ENCODE measurements at places on chromosomes 5 and 9.

DNA sequence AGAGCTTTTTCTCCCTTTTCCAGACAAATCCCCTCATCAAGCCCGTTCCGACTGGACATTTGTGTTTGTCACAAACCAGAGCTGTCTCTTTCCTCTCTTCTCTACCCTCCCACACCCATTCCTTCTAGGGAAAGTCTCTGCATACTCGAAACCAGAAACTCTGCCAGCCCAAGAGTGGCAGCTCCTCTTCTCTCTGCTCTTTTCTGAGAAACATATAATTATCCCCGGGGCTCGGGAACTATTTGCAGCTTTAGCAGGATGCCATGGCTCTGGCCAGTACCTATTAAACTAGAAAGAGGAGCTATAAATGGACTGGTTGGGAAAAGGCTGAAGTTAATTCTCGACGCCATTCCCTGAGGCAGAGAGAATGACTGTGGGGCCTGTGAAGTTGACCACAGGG is 82.6 kb downstream of the SH3PXD2B start:
- DNase-seq = no peak

- DNase-seq = no peak
Observed at GRCh38 chr9:17166346-17166745, 31.5 kb downstream of the CNTLN start.

GRCh38 chr5:151130922-151131891 is 26.4 kb downstream of the ANXA6 start:
- DNase-seq = no peak

DNA sequence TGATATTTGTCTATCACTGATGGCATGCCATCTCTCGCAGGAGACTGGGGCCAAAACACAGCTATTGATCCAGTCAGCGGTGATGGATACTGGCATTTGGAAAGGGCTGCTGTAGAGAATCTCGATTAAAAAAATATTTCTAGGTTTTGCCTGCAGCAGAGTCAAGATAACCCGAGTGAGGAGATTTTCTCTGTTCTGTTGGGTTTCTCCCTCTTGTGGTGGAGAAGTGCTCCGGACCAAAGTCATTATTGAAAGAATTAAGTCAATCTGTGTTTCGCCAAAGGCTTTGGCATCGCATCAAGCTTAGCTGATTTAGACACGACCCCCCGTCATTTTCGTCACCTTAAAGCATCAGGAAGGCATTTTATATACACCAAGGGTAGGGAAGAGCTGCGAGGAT is 97.1 kb upstream of the IRX2 start:
- DNase-seq = no peak

DNA sequence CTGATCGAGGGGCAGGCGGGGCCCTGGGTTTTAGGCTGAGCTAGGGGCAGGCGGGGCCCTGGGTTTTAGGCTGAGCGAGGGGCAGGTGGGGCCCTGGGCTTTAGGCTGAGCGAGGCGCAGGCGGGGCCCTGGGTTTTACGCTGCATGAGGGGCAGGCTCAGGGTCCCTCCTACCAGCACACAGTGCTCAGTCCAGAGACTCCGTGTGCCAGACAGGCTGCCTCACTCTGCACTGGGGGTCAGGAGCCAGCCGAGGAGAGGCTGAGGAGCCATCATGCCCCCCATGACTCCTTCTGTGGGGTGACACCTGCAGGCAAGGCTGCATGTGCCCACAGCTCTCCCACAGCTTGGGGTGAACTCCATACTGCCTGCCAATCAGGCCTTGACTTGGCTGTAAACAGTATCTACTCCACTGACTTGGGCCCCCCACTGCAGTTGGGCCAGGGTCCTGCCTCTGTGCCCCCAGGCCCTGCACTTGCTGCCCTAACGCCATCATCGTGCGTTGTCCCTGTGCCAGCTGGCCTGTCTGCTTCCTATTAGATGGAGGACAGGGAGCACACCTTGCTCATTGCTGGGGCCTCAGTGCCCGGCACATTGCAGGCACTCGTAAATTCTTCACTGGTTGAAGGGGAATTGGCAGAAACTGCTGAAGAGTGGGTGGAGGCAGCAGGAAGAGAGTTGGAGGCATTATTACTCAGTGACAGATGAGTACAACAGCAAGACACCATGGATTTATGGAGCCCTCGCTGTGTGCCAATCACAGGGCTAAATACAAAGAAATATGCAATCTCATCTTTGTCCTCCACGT is 78.6 kb downstream of the AMBP start:
- DNase-seq = no peak

- no peak for DNase-seq
Observed at GRCh38 chr9:26171691-26172090, 493.4 kb upstream of the TUSC1 start.

DNA sequence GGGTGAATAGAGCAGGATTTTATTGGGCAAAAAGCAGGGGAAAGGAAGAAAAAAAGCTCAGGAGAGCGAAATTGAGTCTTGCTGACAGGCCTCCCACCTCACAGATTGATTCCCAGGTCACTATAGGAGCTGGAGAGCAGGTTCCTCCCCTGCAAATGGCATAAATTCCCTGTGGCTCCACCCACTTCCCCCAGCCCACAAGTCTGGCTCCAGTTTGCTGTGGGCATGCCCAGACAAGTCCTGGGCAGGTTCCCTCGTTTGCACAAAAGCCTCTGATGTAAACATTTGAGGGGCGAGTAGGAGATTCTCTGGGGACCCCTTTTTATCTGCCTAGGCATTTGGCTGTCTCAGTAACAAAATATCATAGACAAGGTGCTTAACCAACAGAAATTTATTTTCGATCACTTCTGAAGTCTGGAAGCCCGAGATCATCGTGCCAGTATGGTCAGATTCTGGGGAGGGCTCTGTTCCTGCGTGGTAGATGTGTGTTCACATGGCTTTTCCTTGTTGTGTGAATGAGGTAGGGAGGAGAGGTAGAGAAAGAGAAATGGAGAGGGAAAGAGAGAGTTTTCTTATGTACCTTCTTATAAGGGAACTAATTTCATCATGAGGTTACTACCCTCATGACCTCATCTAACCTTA is 614.5 kb downstream of the MAT2B start:
- no peak for DNase-seq

DNA sequence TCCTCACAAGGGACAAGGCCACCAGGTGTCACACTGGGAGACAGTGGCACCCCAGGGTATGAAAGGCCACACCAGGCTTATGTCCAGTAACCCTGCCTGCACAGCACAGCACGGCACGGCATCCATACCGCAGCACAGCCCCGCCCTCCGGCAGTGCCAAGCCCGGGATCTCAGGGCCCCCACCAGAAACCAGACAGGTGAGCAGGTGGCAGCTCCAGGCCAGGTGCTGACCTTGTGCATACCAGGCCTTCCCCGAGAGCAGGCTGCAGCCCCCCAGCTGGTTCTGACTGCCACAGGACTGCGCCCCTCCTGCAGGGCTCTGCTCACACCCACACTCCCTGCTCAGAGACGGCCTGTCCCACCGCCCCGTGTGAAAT is 56.5 kb downstream of the ADAMTS2 start:
- no peak for DNase-seq

DNA sequence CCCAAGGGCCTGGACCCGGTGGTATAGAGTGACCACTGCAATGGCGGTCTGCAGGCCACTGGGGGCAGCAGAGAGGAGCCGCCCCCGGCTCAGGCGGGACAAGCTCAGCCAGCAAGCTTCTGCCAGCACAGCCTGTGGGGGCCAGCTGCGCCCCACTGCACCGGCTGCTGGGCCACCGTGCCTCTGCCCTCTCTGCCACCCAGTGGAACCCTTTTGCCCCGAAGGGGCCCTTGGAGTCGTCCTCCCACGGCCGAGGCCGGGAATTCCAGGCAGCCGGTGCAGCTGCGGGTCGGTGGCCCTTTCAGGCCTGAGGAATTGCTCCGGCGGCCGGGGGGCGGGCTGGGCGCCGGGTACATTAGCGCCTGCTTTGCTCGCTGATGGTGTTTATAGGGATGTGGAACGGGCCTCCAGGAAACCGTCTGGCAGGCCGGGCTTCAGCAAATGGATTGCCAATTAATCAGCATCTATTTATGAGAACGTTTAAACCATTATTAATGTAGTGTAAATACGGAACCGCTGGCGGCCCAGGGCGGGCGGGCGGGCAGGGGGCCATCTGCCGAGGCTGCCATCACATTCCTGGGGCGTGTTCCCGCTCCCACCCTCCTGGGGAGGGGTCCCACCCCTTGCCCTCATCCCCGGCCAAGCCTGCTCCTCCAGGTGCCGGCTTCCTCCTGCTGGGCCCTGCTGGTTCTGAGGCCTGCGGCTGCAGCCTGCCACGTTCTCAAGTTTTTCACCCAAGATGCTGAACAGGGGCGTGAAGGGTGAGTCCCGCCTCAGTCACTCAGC is 127.4 kb downstream of the BARX1 start:
- no peak for DNase-seq

GRCh38 chr9:131781069-131781468 is 41.2 kb upstream of the RAPGEF1 start:
- no peak for DNase-seq

GRCh38 chr5:33153372-33153771 is 287.4 kb upstream of the TARS1 start:
- DNase-seq = no peak

DNA sequence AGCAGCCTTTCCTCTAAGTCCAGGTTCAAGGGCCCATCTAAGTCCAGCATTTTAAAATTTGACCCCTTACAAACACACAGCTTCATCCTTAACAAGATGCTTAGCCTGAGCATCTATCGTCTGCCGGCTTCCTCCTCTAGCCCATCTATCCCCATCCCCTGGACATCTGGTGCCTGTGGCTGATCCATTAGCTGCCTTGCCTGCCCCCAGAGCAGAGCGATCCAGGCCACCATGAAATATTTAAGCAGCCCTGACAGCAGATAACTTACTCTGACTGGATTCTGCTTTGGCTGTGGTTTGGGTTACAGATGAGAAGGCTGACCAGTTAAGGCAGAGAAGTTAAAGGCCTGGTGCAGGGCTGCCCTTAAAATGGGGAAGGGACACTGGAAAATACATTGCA is 30.9 kb upstream of the CPEB4 start:
- DNase-seq = no peak

DNA sequence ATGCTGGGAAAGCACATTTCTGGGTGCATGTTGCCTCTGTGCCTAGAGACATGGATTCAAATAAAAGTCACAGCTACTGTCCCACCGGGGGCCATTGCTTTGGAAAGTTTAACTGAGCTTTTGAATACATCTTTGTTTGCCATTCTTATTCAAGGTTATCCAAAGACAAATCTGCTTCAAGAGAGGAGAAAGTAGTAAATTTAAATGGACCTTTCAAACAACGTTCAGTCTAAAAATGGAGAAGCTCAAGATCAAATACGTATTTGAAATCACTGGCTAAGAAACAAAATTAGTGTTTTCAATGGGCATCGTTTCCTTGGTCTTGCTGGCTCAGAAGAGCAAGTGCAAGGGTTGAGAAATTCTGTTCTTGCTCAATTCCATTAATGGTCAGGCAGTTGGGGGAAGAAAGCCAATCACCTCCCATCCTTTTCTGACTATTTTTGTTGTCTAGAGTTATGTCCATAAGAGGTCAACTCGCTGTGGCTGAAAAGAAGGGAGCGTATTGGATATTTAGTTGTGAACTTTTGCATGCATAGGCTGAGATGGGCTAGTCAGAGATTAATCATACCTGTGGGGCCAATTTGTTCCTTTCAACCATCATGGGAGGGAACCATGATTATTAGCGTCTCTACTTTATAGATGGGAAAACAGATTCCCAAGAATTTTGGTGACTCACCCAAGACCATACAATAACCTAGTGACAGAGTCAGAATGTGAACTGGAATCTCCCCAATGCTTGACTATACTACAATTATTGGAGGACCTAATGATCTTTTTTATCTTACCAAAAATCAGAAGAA is 276.2 kb upstream of the TNC start:
- DNase-seq = no peak

DNA sequence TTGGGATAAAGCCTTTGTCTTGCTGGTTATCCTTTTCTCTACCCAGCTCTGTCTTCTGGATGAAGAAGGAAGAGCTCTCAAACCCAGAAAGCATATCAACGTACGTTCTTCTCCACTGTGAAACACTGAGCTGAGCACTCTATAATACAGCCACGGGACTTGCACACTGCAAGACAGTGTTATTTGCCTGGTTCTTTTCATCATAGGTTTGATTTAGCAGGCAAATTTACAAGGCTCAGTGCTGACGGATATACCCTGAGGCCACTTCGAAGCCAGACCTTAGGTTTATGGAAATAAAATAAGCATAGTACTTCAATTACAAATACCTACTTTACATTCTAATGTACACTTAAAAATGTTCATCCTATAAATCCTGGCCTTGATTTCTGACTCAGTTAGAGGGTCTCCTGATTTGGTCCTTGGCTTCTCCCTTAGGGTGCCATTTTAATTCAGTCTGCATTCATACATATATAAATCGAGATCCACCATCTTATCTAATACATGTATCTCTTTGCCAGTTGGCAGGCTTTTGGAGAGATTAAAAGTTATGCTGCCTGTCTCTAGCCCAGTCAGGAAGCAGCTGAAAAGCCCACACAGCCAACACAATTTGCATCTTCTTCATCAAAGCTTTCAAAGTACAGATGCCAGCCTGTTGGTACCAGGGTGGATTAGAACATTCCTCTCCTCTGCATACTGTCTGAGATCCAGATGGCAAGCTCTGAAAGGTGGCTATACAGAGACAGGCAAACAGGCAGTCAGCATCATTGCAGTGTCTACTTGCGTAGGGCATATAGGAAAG is 194.4 kb downstream of the DEPDC1B start:
- no peak for DNase-seq

GRCh38 chr5:4628645-4629385 is 511.3 kb upstream of the ADAMTS16 start:
- DNase-seq = no peak

GRCh38 chr5:150648294-150649107 is 8.0 kb downstream of the SYNPO start:
- DNase-seq = no peak

GRCh38 chr9:71990466-71990865 is 69.9 kb downstream of the C9orf57 start:
- DNase-seq = no peak

GRCh38 chr5:16593628-16594027 is 23.2 kb downstream of the RETREG1 start:
- DNase-seq = no peak

GRCh38 chr5:95864944-95865504 is 42.5 kb upstream of the GLRX start:
- no peak for DNase-seq

DNA sequence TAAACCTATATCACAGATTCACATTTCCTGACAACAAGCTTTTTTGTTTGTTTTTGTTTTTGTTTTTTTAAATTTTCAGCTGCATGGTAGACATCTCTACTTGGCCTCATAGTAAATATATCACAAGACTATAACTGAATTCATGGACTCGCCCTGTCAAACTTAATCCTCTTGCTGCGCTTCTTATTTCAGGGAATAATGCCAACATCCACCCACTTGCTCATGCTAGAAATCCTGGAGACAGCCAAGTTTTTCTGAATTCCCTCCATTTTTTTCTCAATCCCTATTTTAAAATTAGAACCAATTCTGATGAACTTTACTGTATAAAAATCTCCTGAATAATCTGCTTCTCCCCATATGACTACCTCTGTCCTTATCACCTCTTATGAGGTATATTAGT is 283.6 kb upstream of the RPS23 start:
- DNase-seq = no peak

- DNase-seq = peak; percentile 71
Observed at GRCh38 chr9:78296893-78297671, at the start of gene PSAT1. PSAT1 (plus strand) TSS chr9:78297125; CDS start chr9:78297211, 86 bp downstream.

- DNase-seq = no peak
Observed at GRCh38 chr5:95617057-95617456, 2.8 kb upstream of the GPR150 start.

GRCh38 chr9:86926145-86926544 is 21.2 kb downstream of the GAS1 start:
- DNase-seq = no peak

All from T-helper 9 cell (primary cell).